AG09309 (cell line): ENCODE measurements at places on chromosomes 1 and 21.

- DNase-seq, result no peak
These were observed 19.8 kb downstream of the COL6A2 start for GRCh38 chr21:46117586-46118315.

GRCh38 chr1:220342853-220343252 is 70.6 kb upstream of the RAB3GAP2 start:
- DNase-seq, result no peak

DNA sequence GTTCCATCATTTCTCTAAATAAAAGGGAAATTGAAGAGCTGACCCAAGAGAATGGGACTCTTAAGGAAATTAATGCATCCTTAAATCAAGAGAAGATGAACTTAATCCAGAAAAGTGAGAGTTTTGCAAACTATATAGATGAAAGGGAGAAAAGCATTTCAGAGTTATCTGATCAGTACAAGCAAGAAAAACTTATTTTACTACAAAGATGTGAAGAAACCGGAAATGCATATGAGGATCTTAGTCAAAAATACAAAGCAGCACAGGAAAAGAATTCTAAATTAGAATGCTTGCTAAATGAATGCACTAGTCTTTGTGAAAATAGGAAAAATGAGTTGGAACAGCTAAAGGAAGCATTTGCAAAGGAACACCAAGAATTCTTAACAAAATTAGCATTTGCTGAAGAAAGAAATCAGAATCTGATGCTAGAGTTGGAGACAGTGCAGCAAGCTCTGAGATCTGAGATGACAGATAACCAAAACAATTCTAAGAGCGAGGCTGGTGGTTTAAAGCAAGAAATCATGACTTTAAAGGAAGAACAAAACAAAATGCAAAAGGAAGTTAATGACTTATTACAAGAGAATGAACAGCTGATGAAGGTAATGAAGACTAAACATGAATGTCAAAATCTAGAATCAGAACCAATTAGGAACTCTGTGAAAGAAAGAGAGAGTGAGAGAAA is 38.4 kb downstream of the CENPF start:
- DNase-seq, result no peak

GRCh38 chr21:36542312-36543101 is 62.6 kb upstream of the CLDN14 start:
- no peak for DNase-seq
